CD8-positive, alpha-beta memory T cell (primary cell): ENCODE measurements at places on chromosomes 3 and 15. TPM values are rescaled to one million over a fixed set of nuclear protein-coding genes. Genes with fewer than 3 reads are reported as not detected.

DNA sequence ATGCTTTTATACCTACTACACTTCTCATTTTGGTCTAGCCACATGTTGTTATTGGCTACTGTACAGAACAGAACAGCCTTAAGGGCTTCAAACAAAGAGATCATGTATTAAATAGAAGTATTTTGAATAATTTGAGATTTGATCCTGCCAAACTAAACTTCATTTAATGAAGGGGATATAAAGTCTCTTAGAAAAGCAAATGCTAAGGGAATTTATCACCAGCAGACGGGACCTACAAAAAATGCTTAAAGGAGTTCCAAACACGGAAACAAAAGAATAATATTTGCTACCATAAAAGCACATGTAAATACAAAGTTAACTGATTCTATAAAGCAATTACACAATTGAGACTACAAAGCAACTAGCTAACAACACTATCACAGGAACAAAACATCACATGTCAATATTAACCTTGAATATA lies 23.6 kb upstream of the FMN1 start:
- no peak for DNase-seq

DNA sequence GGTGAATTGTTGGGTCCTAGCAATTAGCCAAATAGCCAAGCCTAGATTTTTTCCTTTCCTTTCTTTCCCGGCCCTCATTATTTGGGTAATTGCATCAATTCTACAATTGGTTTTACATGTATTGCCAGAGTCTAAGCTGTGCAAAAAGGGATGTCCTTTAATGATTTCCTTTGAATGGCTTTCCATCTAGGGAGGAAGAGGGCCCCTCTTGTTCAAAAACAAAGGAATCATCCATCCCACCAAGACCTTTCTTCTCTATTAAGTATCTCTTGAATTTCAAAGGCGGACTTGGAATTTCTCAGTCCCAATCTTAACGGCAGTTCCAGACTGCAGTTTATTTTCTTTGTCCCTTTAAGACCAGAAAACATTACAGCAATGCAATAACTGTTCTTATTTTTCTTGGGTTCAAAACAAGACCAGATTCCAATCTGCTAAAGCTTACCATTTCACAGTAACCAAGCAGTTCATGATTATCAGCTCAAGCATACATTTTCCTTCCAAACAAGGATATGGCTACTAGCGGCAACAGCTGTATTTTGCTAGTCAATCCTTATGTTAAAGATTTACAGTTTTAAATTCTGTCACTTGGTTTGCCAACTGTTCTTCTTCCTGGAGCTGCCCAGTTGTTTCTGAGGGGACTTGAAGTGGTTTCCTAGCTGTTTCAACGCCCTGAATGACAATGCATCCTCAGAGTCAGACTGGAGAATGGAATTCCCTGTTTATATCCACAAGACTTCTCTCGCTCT lies 91.4 kb upstream of the LRIG1 start:
- DNase-seq: no peak

GRCh38 chr3:99708207-99708745 lies 69.9 kb downstream of the COL8A1 start:
- DNase-seq: no peak

TIGIT gene
- 185 TPM for total RNA-seq

BTBD1 gene
- total RNA-seq: 55.5 TPM

CATSPER2 gene
- total RNA-seq: 1.1 TPM

CA12 gene
- not detected for total RNA-seq
